ENCODE measurements at places on chromosomes 2 and 18.

DNA sequence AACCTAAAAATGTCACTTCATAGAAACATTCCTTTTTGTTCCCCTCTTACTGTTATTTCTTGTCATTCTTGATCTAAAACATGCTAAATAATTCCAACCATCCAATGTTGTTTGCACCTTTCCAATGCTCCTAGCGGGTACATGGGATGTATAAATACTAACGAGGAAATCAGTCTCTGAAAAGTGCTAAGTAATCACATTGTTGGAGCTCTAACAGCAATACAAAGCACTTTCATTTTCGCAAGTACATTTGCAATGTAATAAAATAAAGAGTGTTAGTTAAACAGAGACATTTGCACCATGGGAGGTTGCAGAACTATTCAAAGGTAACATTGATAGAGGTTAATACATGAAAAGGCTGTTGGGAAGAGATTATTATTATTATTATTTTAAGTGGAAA lies 286.2 kb upstream of the ACVR2A start:
- DNase-seq = no peak

DNA sequence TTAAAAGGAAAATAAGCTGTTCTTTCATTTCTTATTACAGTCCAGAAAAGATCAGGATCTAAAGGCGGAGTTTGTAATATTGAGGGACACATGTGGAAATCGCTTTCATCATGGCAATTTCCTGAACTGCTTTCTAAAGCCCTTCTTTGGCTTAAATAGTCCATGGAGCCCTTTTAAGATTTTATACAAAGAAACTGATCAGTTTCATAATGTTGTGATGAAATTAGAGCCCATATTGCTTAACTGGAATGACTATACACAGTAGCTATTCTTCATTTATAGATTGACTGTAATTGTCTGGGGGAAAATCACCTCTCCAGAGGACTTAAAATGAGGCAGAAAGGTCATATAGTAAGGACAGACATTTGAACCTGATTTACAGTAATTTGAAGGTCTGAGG lies 322.2 kb downstream of the ETAA1 start:
- no peak for DNase-seq

- no peak for DNase-seq
These were observed 89.9 kb downstream of the TRIP12 start for GRCh38 chr2:229831805-229832509.

GRCh38 chr2:31000970-31001369 lies 137.3 kb downstream of the GALNT14 start:
- no peak for DNase-seq

DNA sequence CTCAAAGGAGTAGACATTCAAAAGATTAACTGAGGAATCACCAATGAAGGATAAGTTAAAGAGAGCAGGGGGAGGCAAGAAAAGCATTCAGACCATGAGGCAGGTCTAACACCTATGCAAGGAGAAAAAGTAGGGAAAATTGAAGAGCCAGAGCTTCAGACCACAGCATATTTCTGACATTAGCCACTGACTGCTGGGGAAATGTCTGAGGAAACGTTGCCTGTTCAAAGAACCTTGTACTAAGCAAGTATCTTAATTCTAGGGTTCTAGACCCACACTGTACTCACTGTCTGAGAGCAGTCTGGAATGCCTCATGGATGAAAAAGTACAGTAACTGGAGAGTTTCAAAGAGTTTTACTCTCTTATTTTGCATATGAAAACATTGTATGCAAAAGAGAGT lies 39.5 kb upstream of the TFPI start:
- no peak for DNase-seq

- no peak for DNase-seq
These were observed 60.8 kb downstream of the KIAA1328 start for GRCh38 chr18:36889742-36890141.

GRCh38 chr18:47912343-47912742 lies 18.1 kb downstream of the SMAD2 start:
- DNase-seq = no peak

DNA sequence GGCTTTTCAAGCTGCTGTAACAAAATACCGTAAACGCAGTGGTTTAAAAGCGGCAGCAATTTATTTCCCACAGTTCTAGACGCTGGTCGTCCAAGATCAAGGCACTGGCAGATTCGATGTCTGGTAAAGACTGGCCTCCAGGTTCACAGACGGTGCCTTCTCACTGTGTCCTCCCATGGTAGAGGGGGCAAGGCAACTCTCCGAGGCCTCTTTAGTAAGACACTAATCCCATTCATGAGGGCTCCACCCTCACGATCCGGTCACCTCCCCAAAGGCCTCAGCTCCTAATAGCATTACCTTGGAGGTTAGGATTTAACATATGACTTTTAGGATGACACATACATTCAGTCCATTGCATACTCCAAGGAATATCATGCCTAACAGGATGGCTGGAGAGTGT lies 117.2 kb downstream of the SH3RF3 start:
- no peak for DNase-seq

DNA sequence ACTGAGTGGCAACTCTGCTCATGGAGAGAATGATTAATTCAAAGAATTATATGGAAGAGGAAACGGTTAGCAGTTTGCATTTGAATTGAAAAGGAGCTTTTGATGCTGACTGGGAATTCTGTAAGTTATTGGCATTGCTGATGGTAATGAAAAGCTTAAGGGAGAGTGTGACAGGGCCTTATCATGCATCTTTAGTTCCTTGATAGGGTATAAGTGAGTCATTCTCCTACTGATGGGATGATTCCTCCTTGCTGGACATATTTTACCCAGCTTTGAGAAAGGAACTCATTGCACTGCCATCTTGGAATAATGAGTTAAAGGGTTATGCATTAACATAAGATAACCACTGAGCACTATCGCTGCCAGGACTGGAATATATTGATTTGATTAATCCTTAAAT lies 740.7 kb downstream of the DCC start:
- DNase-seq = no peak

DNA sequence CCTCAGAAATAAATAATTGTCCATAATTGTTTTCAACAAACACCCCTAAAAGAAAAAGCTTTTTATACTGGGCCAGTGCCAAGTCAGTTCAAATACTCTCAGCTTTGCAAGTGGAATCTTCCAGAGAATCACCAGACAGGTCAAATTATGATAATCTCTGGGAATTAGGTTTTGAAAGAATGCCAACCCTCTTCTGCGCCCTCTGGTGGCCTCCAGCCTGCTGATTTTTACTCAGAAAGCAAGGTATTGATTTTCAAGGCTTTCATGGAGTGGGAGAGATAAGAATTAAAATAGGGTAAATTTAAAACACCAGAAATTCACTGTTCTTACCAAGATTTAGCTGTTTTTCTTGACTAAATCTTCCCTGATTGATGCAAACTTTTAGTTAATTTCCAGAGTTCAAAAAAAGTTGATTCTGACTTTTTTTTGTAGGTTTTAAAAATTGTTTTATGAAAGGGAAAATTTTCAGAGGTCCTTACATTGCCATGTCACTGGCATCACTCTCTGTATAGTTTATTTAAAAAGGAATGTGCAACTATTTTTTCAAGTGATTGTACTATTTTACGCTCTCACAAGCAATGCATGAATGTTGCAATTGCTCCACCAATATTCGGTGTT lies 282.9 kb upstream of the TNP1 start:
- no peak for DNase-seq

GRCh38 chr2:170006587-170007325 lies 171.2 kb upstream of the MYO3B start:
- no peak for DNase-seq

GRCh38 chr2:32652555-32653209 lies 24.8 kb downstream of the TTC27 start:
- DNase-seq = no peak

DNA sequence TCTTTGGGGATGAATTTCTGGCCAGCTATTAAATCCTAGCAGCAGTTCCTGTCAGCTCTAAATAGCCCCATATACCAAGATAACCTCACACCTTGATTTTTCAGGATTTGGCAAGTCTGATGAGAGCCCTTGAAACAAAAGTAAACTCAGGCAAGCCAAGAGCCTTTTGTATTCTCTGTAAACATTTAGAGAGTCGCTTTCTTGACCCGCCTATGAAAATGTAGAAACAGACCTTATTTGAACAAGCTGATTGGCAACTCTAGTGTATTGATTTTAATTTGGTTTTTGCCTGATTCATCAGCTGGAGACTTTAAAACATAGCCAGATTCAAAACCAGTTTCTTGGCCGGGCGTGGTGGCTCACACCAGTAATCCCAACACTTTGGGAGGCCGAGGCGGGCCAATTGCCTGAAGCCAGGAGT lies 43.4 kb downstream of the CABLES1 start:
- DNase-seq = no peak

- no peak for DNase-seq
These were observed 6.8 kb downstream of the SLC38A11 start for GRCh38 chr2:164948540-164948939.

- DNase-seq = no peak
These were observed 15.4 kb downstream of the CPLX4 start for GRCh38 chr18:59303006-59303405.

GRCh38 chr2:169108099-169108884 lies 38.9 kb downstream of the DHRS9 start:
- DNase-seq = no peak

DNA sequence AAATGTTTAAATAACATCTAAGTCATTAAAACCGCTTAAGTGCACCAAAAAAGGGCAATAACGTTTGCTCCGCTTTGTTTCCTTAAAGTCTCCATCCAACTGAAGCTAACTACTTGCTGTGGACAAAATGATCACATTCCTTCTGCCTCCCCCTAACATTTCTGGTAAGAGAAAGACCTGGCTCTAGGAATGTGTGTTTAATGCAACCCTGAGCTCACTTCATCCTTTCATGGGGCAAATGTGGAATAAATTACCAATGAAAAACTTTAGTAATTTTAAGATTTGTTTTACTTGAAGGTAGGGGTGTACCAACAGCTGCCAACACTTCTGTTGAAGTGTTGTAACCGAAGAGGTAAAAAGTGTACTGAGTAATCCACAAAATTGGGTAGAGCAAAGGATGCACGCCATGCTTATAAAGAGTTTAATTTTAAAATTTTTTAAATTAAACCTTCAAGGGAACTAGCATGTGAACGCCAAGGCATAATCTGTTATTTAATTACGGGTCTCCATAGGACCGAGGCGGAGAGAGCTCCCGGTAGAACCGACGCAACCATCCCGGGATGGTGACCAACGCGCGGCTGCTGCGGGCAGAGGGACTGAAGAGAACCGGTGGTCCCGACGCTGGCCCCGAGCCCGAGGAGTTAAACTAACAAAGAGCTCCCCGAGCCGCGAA lies 1.1 kb downstream of the HNRNPLL start:
- no peak for DNase-seq

DNA sequence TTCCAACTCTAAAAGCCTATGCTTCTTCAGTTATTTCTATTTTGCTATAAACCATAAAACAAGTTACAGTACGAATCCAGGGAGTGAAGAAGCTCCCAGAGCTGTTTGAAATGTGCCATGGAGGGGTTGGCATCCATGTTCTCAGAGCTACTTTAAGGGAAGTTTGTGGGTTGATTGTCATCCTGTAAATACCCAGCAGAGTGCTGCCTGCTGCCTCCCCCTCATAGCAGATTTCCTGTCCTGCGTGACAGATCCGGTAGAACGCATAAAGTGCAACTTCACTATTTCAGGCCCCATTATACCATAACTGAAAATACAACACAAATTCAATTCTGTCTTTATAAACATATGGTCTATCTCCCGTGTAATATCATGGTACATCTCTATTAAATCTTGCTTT lies 114.4 kb downstream of the CTNNA2 start:
- no peak for DNase-seq

GRCh38 chr2:45154606-45155155 lies 145.4 kb upstream of the SIX2 start:
- no peak for DNase-seq

DNA sequence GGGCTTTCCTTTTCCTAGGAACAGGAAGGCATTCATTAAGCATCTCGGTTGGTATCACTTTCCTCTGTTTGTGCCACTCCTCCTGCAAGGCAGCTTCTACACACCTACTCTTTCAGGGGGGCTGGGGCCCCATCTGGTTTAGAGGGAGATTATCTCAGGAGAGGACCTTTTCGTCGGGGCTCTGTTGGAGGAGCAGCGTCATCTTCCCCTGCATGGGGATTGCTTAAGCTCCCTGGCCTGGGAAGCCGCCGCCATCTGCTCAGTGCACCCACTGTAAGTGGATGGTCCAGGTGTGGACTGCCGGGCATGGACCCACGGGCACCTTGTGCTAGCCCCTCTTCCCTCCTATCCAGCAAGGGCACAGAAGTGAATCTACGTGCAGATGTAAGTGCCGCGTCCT lies 355.3 kb upstream of the SMIM21 start:
- DNase-seq = no peak

GRCh38 chr2:127261804-127262406 lies 32.0 kb downstream of the ERCC3 start:
- no peak for DNase-seq

DNA sequence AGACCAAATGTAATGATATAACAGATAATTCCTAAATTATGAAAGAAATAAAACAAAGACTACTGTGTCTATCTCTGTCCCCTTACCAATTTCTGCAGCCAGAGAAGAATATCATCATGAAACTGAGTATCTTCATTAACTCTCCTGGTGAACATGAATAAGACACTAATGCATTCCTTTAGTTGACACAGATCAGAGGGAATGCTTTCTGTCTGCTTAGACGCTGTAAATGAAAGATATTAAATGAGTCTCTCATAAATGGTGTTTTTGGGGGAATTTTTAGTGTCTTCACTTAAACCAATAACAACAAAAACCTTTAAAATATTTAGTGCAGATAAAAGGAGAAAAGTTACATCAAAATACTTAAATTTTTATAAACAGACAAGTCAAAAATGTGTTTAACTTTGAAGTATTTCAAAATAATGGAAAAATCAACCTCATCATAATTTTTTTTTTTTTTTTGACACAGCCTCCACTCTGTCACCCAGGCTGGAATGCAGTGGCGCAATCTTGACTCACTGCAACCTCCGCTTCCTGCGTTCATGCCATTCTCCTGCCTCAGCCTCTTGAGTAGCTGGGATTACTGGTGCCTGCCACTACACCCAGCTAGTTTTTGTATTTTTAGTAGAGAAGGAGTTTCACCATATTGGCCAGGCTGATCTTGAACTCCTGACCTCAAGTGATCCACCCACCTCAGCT lies 16.0 kb downstream of the EPG5 start:
- DNase-seq = no peak

GRCh38 chr2:195027947-195028346 lies 629.1 kb upstream of the SLC39A10 start:
- DNase-seq = no peak

GRCh38 chr2:126304154-126304553 lies 351.8 kb upstream of the GYPC start:
- no peak for DNase-seq

DNA sequence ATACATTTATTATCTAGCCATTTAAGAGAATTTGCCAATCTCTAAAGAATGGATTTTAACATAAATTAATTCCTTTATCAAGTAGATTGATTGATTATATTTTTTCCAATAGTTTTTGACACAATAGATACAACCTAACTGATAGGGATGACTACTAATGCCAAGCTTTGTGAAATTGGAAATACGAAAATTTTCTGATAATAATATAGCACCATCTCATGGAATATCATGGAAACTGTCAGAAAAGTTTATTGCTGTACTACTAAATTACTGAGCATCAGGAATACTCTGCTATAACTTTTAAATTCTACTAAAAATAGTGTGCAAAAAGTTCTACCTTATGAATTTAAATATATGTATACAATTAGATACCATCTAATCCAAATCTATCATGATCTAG lies 101.8 kb upstream of the MAP2 start:
- no peak for DNase-seq

GRCh38 chr2:70552501-70553333 lies 909 bp downstream of the TGFA start:
- DNase-seq = peak; percentile 12

- peak; percentile 52 for DNase-seq
These were observed 785 bp downstream of the CLASP1 start for GRCh38 chr2:121648206-121649148.

All from thyroid gland (tissue), 4 donors.